ENCODE measurements at places on chromosomes 6 and 20.

DNA sequence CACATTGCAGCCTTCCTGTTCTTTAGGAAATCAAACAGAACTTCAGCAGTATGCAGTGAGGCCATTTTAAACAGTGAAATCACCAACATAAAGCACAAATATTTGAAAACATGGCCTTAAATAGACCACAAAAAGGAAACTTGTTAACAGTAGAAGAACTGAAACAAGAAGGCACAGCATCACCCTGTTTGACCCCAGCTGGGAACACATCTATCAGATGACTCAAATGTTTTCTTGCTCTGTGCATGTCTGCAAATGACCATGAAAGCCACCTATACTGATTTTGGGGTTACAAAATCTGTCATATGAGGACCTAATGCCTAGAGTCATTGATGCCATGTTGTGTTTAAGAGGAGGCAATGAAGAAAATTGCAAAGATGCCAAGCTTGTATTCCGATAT is 123.8 kb upstream of the ADGRF1 start:
- peak; percentile 86 for DNase-seq

DNA sequence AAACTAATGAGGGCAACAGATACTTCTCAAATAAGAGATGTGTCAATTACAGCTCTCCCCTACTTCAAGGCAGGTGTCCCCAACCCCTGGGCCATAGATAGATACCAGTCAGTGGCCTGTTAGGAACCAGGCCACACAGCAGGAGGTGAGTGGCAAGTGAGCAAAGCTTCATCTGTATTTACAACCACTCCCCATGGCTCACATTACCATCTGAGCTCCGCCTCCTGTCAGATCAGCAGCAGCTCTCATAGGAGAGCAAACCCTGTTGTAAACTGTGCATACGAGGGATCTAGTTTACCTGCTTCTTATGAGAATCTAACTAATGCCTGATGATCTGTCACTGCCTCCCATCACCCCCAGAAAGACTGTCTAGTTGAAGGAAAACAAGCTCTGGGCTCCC is 422.1 kb downstream of the GJA1 start:
- DNase-seq = no peak

GRCh38 chr6:158706369-158706982 is 56.6 kb downstream of the SYTL3 start:
- DNase-seq = no peak

DNA sequence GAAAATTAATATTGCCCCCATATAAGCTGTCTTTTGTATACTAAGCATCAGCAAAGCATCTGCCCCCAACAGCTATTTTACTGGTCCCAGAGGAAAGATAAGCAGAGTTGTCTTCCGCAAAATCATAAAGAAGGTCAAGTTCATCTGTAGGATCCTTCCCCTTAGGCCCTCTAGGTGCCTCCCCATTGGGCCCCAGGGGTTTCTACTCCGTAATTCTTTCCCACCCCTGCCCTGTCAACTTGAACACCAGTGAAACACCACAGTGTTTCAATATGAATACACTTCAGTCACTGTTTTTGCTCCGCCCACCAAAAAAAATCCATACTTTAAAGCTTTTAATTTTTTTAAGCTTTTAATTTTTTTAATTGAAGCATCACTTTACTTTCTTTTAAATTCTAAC is 159.2 kb downstream of the ATXN1 start:
- DNase-seq = peak; percentile 42

GRCh38 chr6:97222903-97223302 is 60.1 kb downstream of the MMS22L start:
- DNase-seq = no peak

- peak; percentile 98 for DNase-seq
Observed at GRCh38 chr20:50169329-50169823, 15.9 kb upstream of the PEDS1 start.

All from esophagus muscularis mucosa (tissue), 4 donors.